ENCODE measurements at places on chromosomes 5 and 9.

DNA sequence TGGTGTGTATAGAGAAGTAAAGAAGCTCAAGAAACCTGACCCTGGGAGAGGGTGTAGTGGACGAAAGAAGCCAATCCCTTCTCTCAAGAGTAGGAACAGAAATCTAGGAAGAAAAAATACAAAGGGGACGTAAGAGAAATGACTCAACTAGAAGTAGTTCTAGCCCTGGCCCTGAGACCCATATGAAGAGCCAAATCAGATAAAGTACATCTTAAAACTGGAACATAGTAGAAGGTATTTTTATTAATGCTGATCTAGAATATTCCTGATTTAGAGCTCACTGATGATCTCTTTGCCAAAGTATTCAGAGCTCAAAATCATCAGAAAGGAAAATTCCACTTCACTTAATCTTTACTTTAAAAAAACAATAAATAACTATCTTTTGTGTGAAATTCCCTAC is 184.8 kb downstream of the MLLT3 start:
- DNase-seq = no peak

DNA sequence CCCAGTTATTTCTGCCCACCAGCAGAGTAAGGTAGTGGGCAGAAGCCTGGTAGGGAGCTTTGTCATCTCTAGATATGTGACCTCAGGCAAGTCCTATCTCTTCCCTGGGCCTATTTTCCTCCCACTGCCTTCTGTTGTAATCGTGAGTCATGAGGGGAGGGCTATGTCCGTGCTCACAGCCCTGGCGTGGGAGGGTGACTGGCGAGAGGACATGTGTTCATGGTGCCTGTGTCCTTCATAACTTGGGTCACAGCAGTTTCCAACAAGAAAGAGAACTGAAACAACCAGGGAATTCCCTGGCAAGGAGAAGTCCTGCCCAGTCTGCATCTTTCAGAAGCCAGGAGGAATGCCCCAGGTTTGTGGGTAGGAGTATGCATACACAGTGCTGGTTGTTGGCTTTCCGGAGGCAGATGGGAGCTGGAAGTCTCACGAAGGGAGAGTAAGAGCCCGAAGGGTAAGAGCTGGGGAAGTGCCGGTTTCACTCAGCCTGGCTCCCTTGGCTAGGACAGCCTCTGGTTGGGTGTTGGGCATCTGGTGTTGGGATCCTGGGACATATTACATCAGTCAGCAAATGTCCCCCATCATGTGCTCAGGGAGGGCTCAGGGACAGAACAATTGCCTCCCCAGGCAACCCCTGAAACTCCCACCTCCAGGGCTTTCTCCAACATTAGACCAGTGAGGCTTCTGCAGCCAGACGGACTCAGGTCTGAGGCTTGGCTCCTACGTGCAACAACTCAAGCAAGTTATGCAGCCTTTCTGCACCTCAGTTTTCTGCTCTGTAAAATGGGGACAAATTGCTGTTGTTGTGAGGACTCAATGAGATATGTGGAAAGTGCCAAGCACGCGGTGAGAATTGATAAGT is 4.3 kb upstream of the TIFAB start:
- peak; percentile 81 for DNase-seq

- DNase-seq = peak; percentile 98
Measured at GRCh38 chr9:101533334-101534204, at the start of gene RNF20. Gene RNF20 (plus strand): TSS chr9:101533853. CDS start chr9:101535424, 1,571 bp downstream.

DNA sequence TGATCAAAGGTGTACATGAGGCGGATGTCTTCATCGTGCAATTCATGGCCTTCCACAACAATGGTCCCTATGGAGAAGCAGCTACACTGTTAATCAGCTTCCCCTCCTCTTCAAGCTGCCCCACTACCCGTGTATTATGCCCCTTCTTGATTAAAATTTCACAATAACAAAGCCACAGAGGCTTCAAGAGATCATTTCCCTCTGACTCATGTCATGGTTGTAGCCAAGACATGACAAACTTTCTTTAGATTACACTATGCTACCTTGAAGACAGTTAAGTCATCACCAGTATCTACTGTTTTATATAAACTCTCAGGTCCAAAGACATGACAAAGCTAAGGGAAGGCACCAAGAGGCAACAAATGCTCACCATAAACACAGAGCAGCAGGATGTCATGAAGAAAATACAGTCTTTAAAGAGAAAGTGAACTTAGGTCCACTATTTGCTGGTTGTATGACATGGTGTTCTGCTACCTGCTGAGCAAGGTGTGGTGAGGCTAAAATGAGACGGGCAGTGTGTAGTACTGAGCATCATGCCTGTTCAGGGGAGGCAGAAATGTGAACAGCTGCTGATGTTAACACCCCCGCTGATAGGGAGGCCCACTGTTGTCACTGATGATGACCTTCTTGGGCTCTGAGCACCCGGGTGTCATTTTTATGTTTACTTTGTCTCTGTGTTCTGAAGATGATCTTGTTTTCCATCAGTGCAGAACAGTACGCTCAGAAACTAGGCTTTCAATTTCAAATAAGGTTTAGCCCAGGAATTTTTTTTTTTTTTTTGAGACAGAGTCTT is 48.3 kb downstream of the IARS1 start:
- DNase-seq = no peak

GRCh38 chr9:132164604-132165362 is 2.9 kb downstream of the NTNG2 start:
- DNase-seq = no peak

- DNase-seq = no peak
Measured at GRCh38 chr5:179153341-179153901, 93.2 kb downstream of the ZNF354C start.

- no peak for DNase-seq
Measured at GRCh38 chr5:62579761-62580160, 1.1 kb downstream of the LRRC70 start.

DNA sequence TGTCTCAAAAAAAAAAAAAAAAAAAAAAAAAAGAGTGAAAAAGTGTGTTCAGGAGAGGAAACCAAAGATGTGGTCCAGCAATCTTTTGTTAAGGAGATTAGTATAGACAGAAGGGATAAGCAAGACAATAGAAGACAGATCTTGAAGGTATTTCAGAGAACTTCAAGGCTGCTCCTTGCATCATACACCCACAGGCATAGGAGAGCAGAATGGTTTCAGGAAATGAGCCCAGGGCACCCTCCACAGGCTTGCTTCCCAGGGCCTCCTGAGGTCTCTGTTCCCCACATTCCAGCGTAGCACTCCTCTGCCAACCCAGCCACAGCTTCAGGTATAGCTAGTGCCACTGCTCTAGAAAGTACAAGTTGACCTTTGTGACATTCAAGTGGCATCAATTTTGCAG is 65.8 kb downstream of the FSTL4 start:
- DNase-seq = no peak

GRCh38 chr5:157458835-157459234 is 1.2 kb upstream of the NIPAL4 start:
- DNase-seq = no peak

DNA sequence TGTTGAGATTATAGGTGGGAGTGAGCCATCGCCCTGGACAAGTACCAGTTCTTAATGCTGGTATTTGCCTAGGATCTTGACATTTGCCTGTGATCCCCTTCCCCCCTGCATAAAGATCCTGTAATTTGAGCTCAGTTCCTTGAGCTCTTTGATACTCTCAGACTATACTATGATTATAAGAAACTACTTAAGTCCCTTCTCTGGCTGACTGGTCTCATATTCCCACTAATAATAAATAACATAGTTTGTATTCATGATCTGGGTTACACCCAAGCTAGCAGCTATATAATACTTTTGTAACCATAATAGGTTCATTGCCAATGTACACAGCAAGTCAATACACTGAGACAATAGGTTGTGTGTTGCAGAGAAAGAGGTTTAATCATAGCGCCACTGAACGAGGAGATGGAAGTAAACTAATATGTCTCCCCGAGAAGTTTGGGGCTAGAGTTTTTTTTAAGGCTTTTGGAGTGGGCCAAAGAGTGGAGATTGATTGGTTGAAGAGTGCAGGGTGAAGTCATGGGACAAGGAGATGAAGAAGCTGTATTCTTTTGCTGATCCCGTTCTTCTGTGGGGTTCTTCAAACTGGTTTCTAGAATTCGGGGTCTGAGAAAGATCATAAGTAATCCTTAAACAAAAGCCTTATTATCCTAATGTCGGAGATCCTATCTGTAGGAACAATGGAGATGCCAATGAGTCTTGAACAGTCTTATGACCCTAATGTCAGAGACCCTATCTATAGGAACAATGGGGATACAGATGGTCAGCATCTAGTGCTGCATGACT is 20.7 kb upstream of the SHOC1 start:
- no peak for DNase-seq

- no peak for DNase-seq
Measured at GRCh38 chr5:68345171-68345570, 129.6 kb downstream of the PIK3R1 start.
